ENCODE measurements at places on chromosomes 1 and 21. TPM values are rescaled to one million over a fixed set of nuclear protein-coding genes. Genes with fewer than 3 reads are reported as not detected.
A peak's percentile ranks its signal among the peaks of the same experiment; 100 is the strongest.

PLCH2 gene
- 28.2 TPM for total RNA-seq

HHIPL2 gene
- total RNA-seq = not detected

CDC42 gene
- total RNA-seq = 283 TPM

LCE1F gene
- not detected for total RNA-seq

KLF17 gene
- total RNA-seq = not detected

OR2L13 gene
- total RNA-seq = not detected

DNA sequence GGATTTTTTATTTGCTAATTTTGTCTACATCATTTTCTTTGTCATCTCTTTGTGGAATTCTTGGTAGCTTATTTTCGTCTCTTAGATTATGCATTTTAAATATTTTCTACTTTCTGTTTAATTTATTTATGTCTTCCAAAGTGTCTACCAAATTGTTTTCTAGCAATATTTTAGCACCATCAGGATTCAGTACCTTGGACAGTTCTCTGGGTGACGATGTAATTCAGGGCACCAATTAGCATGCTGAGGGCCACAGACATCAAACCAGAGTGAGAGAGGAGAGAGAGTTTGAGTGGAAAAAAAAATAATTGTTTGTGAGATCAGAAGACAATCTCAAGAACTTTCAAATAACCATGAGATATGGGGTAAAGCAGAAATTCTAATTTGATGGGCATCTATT is 169.8 kb upstream of the CXADR start:
- no peaks in the 10 kb centered on the region for H3K4me1 ChIP-seq
- DNase-seq = no peak
- no peaks in the 10 kb centered on the region for H3K36me3 ChIP-seq
- no peaks in the 10 kb centered on the region for H3K27me3 ChIP-seq

GRCh38 chr1:211589782-211590721 is 11.1 kb upstream of the SLC30A1 start:
- H3K27me3 ChIP-seq = peaks cover 18% of the 10 kb centered on the region
- H3K36me3 ChIP-seq = no peaks in the 10 kb centered on the region
- no peak overlapping the region for H3K27ac ChIP-seq
- H3K4me1 ChIP-seq = peaks cover 6% of the 10 kb centered on the region
- DNase-seq = no peak
- H3K4me3 ChIP-seq = peak overlapping the region; percentile 1

GRCh38 chr21:16071092-16071491 is 341.3 kb downstream of the USP25 start:
- DNase-seq = no peak
- H3K4me3 ChIP-seq = no peak overlapping the region
- H3K4me1 ChIP-seq = no peaks in the 10 kb centered on the region
- H3K27ac ChIP-seq = no peak overlapping the region
- H3K36me3 ChIP-seq = no peaks in the 10 kb centered on the region
- no peaks in the 10 kb centered on the region for H3K27me3 ChIP-seq

DNA sequence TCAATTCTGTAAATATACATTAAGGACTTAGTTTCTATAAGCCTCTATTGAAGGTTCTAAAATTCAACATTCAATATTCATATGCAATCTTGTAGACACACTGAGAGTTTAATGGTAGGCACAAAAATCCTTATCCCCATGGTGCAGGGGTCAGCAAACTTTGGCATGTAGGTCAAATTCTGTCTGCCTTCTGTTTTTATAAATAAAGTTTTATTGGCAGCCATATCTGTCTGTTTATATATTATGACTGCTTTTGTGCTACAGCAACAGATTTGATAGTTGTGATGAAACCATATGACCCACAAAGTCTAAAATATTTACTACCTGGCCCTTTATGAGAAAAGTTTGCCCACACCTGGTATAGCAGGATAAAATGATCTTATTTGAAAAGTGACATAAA is 91.2 kb upstream of the PPIH start:
- H3K4me1 ChIP-seq = no peaks in the 10 kb centered on the region
- no peak overlapping the region for H3K4me3 ChIP-seq
- H3K36me3 ChIP-seq = no peaks in the 10 kb centered on the region
- DNase-seq = no peak
- no peaks in the 10 kb centered on the region for H3K27me3 ChIP-seq

GRCh38 chr1:19169642-19170041 is 40.4 kb downstream of the UBR4 start:
- no peaks in the 10 kb centered on the region for H3K4me1 ChIP-seq
- no peak overlapping the region for H3K27ac ChIP-seq
- peaks cover 36% of the 10 kb centered on the region for H3K36me3 ChIP-seq

DNA sequence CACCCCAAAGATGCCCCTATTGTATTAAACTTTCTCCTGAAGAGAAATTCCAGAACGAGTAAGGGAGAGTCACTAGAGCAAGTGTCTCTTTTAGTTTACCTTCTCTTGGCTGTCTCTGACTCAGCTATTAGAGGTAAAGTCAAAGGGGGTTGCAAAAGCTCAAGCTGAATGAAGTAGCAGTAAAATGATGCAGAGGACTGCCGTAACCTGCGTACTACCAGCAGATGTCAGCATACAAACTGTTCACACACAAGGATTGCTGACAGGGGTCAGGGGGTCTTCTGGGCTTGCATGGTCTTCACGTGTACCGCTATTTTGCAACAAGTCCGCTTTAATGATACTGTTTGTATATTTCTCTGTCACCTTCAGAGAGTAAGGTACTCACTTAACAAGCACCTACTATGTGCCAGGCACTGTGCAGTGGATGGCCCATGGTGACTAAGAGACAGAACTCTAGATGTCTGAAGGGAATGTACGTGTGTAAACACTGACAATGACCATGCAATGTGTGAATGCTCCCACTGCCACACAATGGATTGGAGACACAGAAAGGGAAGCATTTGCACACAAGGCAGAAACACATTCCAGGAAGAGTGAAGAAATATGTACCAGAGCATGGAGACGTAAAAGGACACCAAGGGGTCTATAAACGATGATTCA is 34.9 kb downstream of the CHML start:
- no peaks in the 10 kb centered on the region for H3K4me1 ChIP-seq
- H3K27me3 ChIP-seq = no peaks in the 10 kb centered on the region
- H3K27ac ChIP-seq = no peak overlapping the region
- no peak for DNase-seq
- no peak overlapping the region for H3K4me3 ChIP-seq

- H3K27me3 ChIP-seq = no peaks in the 10 kb centered on the region
- H3K4me3 ChIP-seq = peak overlapping the region; percentile 73
- H3K27ac ChIP-seq = peak overlapping the region; percentile 84
- no peak for DNase-seq
Measured at GRCh38 chr1:40058453-40059337, 18.2 kb downstream of the CAP1 start.

DNA sequence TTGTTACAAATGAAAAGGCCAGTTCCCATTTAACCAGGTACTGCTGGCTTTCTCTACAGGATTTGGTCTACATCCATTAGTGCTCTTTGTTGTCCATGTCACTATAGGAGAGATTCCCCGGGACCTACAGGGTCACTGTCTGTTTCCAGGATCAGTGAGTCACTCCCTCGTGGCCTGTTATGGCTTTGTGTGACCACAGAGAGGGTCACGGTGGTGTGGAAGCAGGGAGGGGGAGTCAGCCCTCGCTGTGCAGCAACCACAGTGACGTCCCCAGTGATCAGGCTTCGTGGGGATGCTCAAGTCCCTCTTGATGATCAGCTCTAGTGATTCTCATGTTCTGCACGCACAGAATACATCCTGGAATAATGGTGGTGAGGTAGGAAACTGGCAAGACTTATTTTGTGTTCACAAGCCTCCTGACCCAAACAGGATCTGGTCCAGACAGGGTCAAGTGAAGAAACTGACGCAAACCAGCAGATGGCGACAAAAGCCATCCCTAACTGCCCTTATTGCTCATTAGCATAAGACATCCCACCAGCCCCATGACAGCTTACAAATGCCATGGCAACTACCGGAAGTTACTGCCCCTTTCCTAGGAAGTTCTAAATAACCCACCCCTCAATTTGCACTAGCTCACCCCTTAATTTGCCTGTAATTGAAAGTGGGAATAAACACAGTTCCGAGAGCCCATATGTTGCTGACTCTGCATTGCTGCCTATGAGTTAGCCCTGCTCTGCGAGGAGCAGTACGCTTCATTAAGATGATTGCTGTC is 98.5 kb downstream of the DISC1 start:
- no peak overlapping the region for H3K27ac ChIP-seq
- H3K36me3 ChIP-seq = peaks cover 1% of the 10 kb centered on the region
- H3K4me3 ChIP-seq = no peak overlapping the region
- H3K4me1 ChIP-seq = peaks cover 1% of the 10 kb centered on the region

DNA sequence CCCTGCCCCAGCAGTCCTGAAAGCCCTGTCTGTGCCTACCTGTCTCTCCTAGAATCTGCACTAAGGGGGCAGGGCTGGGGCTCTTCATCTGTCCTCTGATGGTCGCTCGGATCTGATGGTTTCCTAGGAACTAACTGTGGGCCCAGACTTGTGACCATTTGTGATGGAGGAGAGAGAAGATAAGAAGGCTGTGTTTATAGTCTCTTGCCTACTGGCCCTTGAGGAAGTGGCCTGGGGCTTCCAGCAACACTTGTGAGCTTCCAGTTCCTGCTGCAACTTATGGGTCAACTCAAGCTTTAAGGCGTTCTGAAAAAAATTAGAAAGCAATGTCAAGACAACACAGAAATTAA is 53.2 kb upstream of the SYNC start:
- H3K4me3 ChIP-seq = no peak overlapping the region
- peaks cover 10% of the 10 kb centered on the region for H3K4me1 ChIP-seq
- no peak overlapping the region for H3K27ac ChIP-seq
- peaks cover 37% of the 10 kb centered on the region for H3K27me3 ChIP-seq

DNA sequence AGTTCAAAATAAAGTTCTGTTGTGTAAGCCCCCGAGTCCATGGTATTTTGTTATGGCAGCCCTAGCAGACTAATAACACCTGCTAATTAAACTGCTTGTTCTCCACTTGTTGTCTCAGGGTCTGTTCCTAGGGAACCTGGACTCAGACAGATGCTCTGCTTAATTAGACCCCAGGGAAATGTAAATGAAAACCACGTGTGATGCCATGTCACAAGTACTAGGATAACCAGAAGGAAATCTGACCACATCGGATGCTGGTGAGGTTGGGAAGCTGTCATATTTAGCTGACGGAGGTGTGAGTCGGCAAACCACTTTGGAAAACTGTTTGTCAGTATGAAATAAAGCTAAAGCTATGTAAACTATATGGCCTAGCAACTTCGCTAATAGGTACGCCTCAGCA is 19.6 kb downstream of the EDN2 start:
- H3K4me1 ChIP-seq = no peaks in the 10 kb centered on the region
- no peak overlapping the region for H3K27ac ChIP-seq
- no peaks in the 10 kb centered on the region for H3K36me3 ChIP-seq
- H3K4me3 ChIP-seq = no peak overlapping the region

DNA sequence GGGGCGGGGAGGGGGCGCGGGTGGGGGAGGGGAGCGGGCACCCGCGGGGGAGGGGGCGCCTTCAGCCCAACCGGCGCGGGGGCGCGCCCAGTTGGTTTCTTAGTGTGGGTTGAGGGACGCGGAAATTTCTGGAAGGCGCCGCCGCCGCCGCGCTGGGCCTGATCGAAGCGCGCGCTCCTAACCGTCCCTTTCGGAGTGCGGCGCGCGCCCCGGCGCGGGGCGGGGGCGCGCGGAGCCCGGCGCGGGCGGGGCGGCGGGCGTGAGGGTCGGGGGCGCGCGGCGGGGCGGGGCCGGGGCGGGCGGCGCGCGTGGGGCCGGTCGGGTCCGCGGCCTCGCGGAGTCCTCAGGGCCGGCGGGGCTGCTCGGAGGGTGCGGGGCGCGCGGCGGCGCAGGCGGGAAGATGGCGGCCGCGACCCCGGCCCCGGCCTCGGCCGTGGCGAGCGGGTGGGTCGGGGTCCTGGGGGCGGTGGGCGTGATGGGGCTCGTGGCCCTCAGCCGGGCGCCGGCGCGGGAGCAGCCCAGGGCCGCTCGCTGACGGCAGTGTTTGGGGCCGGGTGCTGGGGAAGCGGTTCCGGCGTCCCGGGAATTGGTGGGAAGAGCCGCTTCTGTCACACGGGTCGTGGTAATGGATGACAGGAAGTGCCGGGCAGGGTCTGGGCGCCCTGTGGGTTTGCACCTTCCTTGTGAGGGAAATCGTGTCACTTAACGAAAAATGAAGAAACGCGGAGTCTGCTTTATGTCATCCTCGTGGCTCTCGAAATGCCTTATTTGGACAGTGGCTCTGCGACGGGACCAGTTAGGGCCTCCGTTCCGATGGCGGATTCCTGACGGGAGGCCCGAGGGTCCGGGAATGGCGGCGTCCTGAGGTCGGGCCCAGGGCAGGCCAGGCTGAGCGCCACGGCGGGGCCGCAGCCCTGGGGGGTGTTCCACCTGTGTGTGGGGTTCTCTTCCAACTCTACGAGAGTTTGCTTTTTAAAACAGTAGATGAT is 764 bp downstream of the PKNOX1 start:
- peak; percentile 72 for DNase-seq
- H3K4me1 ChIP-seq = peaks cover 28% of the 10 kb centered on the region
- peak overlapping the region; percentile 89 for H3K4me3 ChIP-seq
- H3K27ac ChIP-seq = peak overlapping the region; percentile 94
- peaks cover 16% of the 10 kb centered on the region for H3K36me3 ChIP-seq
- H3K27me3 ChIP-seq = no peaks in the 10 kb centered on the region

GRCh38 chr1:1974834-1975233 is 28.8 kb downstream of the CFAP74 start:
- no peak overlapping the region for H3K27ac ChIP-seq
- no peak for DNase-seq
- H3K36me3 ChIP-seq = peaks cover 3% of the 10 kb centered on the region
- no peaks in the 10 kb centered on the region for H3K27me3 ChIP-seq

DNA sequence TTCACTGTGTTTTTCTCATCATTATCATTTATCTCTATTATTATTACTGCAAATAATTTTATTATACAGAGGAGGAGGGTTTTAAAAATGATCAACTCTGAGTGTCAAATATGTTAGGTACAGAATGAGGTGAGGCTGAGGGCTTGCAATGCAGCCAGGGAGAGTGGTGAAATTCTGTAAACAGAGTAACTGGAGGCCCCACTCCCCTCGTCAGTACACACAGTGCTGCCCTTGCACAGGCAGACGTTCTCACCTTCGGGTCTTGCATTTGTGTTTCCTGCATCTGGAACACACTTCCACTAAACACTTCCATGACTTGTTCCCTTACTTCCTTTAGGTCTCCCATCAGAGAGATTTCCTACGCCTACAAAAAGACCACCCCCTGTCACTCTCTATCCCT is 24.3 kb upstream of the COA6 start:
- peaks cover 2% of the 10 kb centered on the region for H3K36me3 ChIP-seq
- DNase-seq = no peak
- H3K27me3 ChIP-seq = peaks cover 17% of the 10 kb centered on the region
- no peak overlapping the region for H3K4me3 ChIP-seq

GRCh38 chr21:42703136-42703908 is 49.9 kb downstream of the PDE9A start:
- no peaks in the 10 kb centered on the region for H3K36me3 ChIP-seq
- H3K4me1 ChIP-seq = no peaks in the 10 kb centered on the region
- no peaks in the 10 kb centered on the region for H3K27me3 ChIP-seq
- no peak for DNase-seq
- no peak overlapping the region for H3K4me3 ChIP-seq
- no peak overlapping the region for H3K27ac ChIP-seq

DNA sequence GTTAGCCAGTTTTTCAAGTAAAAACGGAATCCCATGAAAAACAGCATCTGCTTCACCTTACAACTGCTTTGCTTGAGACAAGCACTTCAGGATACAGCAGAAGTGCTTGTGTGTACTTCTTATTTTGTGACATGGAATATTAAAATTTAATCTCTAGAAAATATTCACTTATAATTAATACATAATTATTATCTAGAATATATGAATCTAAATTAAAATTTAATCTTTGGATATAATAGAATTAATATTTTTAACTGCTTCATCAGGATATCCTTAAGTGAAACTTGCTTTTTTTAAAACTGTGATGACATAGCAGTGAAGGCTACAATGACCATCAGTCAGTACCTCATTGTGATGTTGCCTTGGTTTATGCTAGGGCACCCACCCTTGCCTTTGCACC is 148.4 kb upstream of the C1orf105 start:
- peaks cover 13% of the 10 kb centered on the region for H3K4me1 ChIP-seq
- no peak overlapping the region for H3K27ac ChIP-seq
- peaks cover 5% of the 10 kb centered on the region for H3K36me3 ChIP-seq
- no peak for DNase-seq
- H3K27me3 ChIP-seq = no peaks in the 10 kb centered on the region
